ENCODE measurements at places on chromosomes 4 and X.
A peak's percentile ranks its signal among the peaks of the same experiment; 100 is the strongest.

DNA sequence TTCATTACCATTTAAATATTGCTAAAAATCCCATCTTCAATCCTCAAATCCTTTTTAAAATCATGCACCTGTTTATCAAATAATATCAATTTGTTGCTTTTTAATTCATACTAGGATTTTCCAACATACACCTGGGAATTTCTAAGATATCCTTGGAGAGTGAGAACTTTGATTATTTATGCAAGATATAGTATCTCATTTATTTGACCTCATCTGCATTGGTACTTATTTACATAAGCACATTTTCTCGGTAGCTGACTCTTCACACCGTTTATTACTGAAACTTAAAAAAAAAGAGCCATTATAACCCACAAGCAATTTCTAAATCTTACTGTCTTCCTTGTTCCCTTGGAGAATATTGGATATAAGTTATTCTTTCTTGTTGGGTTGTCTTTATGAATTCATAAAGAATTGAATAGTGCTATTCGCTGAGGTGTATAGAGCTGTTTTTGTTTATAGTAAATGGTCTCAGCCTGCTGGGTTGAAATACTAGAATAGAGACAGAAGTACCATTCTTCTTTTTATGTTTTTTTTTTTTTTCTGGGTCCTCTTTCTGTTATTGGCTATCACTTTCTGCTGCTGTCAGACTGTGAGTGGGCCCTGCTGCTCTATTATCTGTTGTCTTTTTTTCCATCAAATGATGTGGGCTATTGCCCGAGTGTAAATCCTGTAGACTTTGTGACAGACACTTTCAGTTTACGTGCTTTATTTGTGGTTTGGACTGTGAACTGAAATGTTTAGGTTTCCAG, 2.9 kb downstream of the UGT8 start:
- DNase-seq = no peak

GRCh38 chr4:74376888-74377483, 12.0 kb downstream of the EREG start:
- peak; percentile 71 for DNase-seq

DNA sequence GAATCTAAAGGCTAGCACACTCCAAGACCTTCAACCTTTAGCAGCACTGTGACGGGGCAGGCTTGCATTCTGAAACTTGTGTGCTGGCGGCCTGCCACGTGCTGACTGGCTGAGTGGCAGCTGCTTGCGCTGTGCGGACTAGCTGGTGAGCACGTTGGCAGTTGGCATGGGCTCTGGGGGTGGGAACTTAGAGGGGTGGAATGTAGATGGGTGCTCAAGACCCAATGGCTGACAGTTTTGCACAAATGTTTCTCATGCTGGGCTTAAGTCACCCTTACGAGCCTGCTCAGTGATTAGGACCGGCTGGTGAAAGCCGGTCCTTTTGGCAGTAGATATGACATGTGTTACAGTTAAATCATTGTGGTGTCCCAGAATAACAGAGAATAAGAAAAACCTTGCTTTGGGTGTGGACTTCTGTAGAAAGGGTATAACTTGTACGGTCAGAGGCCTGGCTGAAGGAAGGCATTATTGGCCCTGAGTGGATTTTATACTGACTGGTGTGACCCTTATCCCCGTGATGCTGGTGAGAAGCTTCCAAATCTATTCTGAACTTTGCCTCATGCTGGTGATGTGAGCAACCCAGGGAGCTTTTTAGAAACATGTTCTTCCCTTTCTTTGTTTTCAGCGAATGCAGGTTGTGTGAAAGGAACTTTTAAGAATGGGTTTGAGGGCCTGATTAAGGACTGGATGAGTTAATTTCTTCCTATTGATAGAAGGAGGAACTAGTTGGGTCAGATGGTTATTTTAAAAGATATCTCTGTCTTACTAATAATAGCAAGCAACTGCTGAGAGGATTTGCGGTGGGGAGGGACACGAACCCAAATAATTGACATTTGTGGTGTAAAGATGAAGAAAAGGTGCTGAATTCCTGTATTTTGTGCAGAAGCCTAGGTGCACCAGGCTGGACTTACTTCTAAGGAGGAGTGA, 107.4 kb upstream of the SLC4A4 start:
- peak; percentile 75 for DNase-seq

GRCh38 chr4:57162499-57163019, 52.4 kb upstream of the IGFBP7 start:
- no peak for DNase-seq

- no peak for DNase-seq
Observed at GRCh38 chrX:12790885-12791256, 341 bp upstream of the PRPS2 start.

All from GM03348 (cell line).